ENCODE measurements at places on chromosomes 3 and 15.

- no peak for DNase-seq
Measured at GRCh38 chr3:72047221-72047871, 262.4 kb upstream of the PROK2 start.

DNA sequence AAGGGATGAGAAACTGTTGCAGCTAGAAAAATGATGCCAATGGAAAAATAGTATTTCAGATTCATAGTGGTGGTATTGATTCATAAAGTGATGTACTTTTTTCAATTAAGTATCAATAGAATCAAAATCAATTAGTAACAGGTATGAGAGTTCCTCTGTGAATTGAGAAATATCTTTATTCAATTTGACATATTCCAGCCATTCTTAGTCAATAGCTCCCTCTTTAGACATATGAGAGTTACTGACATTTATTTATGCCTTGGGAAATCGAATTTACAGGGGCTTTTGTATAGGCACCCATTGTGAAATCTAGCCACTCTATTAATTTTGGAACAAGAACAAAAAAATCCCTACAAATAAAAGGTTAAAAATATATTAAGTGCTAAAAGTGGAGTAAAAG, 386.9 kb upstream of the CNTN3 start:
- no peak for DNase-seq

GRCh38 chr3:36993326-36994283, at the start of gene MLH1:
TSS of gene MLH1 (plus strand) at chr3:36993518. CDS start at chr3:36993548, 30 bp downstream.
- peak; percentile 100 for DNase-seq

- no peak for DNase-seq
Measured at GRCh38 chr15:98304371-98304770, 343.9 kb downstream of the ARRDC4 start.

All from common myeloid progenitor, CD34-positive (primary cell).